ENCODE measurements at places on chromosomes 11 and 22. TPM values are rescaled to one million over a fixed set of nuclear protein-coding genes. Genes with fewer than 3 reads are reported as not detected.

Gene IGLL1
- 0.60 TPM for polyA plus RNA-seq

Gene TRIM6
- polyA plus RNA-seq = 2.6 TPM

Gene TIMM10
- polyA plus RNA-seq = 29.8 TPM

Gene EED
- 28.0 TPM for polyA plus RNA-seq

Gene RCOR2
- polyA plus RNA-seq = 6.3 TPM

- no peak for DNase-seq
Observed at GRCh38 chr22:20986365-20986764, 4.3 kb downstream of the LZTR1 start.

GRCh38 chr11:47326198-47326597 is 26.3 kb downstream of the MYBPC3 start:
- DNase-seq = no peak

GRCh38 chr22:44291674-44292360 is 20.9 kb downstream of the SHISAL1 start:
- DNase-seq = no peak

GRCh38 chr11:79807506-79807905 is 366.7 kb upstream of the TENM4 start:
- no peak for DNase-seq

DNA sequence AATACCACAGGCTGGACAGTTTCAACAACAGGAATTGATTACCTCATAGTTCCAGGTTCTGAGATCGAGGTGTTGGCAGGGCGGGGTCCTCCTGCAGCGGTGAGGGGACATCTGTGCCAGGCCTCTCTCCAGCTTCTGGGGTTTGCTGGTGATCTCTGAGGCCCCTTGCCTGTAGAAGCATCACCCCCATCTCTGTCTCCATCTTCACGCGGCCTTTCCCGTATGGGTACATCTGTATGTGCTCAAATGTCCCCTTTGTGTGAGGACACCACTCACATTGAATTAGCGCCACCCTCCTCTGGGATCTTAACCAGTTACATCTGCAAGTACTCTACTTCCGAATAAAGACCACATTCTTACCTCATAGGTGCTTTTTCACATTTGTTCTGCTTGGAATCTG is 1029.9 kb downstream of the BRD1 start:
- no peak for DNase-seq

- DNase-seq = no peak
Observed at GRCh38 chr22:45421349-45422055, 8.0 kb downstream of the RIBC2 start.

DNA sequence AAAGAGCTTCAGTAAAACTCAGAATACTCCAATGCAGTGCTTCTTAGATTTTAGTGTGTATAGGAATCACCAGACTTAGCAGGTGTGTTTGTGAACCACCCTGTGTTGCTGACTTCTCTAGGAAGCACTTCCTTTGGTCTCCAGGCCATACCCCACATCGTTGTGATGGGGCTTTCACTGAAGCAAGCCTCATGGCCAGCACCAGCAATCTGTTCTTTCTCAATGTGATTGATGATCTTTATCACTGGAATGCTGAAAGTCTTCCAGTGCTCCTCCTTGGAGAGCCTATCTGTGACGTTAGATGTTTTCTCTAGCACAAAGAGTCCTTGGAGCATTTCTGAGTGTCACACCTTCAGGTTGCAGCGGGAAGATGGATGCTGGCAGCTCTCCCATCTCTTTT is 280.5 kb downstream of the DDX10 start:
- no peak for DNase-seq

DNA sequence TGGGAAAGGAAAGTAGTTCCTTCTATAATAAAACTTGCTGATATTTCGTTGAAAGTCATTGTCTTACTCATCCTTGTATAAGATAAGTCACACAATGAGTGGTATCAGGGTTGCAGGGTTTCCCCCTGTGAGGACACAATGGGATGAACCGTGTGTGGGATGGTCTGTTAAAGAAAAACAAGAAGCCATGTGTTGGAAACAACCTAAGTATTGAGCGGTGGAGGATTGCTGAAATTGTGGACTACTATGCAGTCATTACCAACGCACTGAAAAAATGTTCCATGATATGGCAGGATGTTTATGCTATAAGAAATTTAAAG is 28.6 kb downstream of the PTPRJ start:
- no peak for DNase-seq

Measured in large intestine (tissue), 12 donors.